ENCODE measurements at places on chromosomes 12 and 14. TPM values are rescaled to one million over a fixed set of nuclear protein-coding genes. Genes with fewer than 3 reads are reported as not detected.
A peak's percentile ranks its signal among the peaks of the same experiment; 100 is the strongest.

- DNase-seq: no peak
Observed at GRCh38 chr14:46279327-46279726, 372.3 kb downstream of the RPL10L start.

DNA sequence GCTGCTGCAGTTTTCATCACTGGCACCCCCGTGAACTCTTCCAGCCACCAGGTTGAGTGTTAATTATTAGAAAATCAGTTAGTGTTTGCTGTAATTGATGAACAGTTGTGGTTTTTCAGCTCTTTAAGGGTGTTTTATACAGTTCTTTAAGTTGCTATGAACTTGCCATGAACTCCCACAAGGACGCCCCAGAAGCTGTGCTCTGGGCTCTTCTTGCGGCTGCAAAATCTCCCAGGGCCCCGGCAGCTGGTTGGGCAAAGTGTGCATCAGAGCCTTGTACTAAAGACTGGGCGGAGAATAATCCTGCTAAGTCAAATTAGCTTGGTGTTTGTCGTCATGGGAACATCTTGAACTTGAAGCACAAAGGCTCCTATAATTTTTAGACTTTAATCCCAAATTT is 82.2 kb downstream of the EML1 start:
- DNase-seq: no peak

DNA sequence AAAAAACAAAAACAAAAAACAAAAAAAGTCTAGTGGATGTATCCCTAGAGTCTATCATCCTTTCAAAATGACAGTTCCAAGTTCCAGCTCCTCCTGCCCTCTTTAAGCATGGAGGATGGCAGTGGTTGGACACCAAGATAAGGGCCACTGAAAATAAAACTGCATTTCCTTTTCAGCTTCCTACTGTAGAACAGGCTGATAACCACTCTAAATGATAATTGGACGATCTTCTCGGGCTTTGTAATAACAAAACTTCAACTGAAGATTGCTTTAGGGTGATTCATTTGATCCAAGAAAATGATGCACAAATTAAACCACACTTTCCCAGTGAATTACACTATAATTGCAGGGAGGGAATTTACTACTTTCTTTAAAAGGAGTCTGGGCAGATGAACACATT is 42.2 kb upstream of the CRACR2A start:
- no peak for DNase-seq

- no peak for DNase-seq
Observed at GRCh38 chr14:92404421-92404820, 81.5 kb downstream of the SLC24A4 start.

GRCh38 chr14:91829511-91829910 is 37.8 kb downstream of the TC2N start:
- no peak for DNase-seq

- DNase-seq: no peak
Observed at GRCh38 chr12:16121953-16122352, 155.5 kb downstream of the SLC15A5 start.

DNA sequence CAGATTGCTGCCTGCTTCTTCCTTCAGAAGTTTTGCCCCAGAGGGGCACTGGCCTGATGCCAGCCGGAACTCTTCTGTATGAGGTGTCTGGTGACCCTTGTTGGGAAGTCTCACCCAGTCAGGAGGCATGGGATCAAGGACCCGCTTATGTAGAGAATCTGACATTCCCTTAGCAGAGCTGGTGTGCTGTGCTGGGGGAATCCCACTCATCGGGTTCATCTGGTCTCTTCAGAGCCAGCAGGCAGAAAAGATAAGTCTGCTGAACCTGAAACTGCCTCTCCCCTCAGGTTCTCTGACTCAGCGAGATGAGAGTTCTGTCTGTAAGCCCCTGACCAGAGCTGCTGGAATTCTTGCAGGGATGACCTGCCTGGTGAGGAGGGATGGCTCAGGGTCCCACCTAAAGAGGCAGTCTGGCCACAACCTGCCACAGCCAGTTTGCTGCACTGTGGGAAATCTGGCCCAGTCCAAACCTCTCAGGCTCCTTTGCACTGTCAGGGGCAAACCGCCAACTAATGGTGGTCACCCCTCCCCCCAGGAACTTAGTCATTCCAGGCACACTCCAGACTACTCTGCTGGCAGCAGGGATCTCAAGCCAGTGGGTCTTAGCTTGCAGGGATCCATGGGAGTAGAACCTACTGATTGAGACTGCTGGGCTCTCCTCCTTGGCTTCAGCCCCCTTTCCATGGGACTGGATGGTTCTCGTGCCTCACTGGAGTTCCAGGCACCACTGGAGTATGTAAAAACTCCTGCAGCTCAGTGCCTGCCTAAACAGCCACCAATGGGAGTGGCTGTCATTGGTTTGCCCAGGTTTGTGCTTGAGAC is 4.1 kb downstream of the CLEC2D start:
- DNase-seq: no peak

GRCh38 chr14:96497586-96497985 is 4.6 kb upstream of the PAPOLA start:
- DNase-seq: no peak

GRCh38 chr12:26251600-26251999 is 56.2 kb downstream of the SSPN start:
- DNase-seq: no peak

GRCh38 chr12:116533343-116534251 is 25.6 kb upstream of the MAP1LC3B2 start:
- peak; percentile 73 for DNase-seq

DNA sequence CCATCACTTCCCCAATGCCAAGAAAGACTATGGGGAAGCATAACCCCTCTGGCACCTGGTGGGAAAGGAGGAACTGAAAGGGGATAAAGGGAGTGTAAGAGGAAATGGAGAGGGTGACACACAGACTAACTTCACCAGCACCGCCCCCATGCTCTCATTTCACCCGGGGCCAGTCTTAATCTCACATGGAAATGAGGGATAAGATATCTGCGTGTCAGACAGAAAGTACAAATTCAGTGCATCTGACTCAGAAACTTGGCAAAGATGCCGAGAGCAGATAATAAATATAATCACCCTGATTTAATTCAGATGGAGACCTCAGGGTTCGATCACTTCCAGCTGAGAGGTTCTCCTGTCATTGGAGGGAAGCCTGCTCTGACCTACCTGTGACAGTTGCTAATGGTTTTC is 191.6 kb downstream of the DUSP6 start:
- DNase-seq: no peak

GRCh38 chr14:75279153-75279762 is 630 bp downstream of the FOS start:
- no peak for DNase-seq

DNA sequence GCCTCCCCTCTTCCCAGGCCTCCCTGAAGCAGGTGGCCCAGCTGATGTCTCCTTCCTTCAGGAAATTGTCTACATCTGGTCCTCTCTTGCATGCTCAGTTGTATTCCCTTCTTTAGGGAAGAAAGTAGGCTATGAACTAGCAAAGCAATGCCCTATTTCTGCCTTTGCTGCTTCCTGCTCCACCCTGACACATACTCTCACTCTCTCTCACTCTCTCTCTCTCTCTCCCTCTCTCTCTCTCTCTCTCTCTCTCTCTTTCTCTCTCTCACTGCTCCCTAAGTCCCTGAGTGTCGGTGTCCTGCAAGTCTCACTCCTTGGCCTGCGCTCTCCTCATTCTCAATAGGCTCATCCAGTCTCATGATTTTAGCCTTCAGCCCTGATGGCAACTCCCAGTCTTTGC is 19.4 kb upstream of the PARP11 start:
- no peak for DNase-seq

GRCh38 chr14:51167587-51168214 is 72.3 kb upstream of the TMX1 start:
- DNase-seq: no peak

GRCh38 chr14:103808403-103809001 is 38.9 kb downstream of the PPP1R13B start:
- DNase-seq: no peak

GRCh38 chr14:96914571-96915128 is 117.5 kb downstream of the VRK1 start:
- no peak for DNase-seq

- no peak for DNase-seq
Observed at GRCh38 chr14:104705340-104706047, 16.1 kb downstream of the INF2 start.

DNA sequence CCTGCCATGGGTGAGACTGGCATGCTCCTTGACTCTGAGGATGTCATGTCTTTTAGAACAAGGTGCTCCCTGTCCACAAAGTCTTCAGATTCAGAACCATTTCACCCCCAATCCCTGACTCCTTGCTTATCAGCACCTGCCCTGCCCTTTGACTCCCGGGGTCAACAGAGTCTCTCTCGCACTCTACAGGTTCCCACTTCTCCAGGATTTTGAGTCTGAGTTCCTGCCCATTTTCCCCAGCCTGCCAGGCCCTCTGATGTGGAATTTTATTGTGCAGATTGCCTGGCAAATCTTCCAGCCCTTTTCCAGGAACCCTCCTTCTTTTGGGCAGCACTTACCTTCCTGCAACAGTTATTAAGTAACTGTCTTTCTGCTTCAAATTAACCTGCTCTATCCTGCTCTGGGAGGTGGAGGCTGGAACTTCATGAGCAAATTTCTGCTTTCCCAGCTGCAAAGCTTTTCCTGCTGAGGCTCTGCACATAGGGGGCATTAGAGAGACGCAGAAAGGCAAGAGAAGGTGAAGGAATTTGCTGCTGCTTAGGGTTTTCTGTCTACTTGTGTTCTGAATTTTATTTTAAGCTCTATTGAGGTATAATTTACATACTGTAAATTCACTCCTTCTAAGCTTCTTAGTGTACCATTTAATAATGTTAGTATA is 259.1 kb downstream of the PCNX1 start:
- peak; percentile 42 for DNase-seq

DNA sequence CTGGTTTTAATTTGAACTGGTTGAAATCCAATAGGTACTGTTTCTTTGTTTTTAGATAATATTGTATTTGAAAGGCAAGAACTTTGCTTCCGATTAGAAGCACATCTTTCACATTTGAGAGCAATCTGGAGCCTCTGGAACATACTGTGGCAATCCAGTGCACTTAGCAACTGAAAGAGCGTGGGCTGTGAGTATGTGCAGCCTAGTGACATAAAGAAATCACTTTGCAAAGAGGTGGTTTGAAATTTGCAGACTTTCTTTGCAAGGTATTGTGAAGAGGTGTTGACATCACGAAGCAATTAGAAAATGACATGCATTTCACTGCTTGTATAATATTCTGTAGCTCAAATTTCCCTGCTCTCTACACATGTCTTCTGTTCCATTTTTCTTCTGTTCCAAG is 23.5 kb upstream of the CFAP54 start:
- DNase-seq: no peak

DNA sequence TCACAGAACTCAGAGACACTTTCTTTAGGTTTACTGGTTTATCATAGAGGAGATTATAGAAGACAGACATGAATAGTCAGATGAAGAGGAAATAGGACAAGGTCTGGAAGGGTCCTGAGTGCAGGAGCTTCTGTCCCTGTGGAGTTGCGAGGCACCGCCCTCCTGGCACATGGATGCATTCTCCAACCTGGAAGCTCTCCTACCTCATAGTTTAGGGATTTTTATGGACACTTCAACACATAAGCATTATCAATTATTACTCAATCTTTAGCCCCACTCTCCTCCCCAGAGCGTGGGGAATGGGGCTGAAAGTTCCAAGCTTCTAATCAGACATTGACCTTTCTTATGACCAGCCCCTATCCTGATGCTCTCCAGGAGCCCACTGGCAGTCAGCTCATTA is 12.6 kb upstream of the KRT7 start:
- no peak for DNase-seq

DNA sequence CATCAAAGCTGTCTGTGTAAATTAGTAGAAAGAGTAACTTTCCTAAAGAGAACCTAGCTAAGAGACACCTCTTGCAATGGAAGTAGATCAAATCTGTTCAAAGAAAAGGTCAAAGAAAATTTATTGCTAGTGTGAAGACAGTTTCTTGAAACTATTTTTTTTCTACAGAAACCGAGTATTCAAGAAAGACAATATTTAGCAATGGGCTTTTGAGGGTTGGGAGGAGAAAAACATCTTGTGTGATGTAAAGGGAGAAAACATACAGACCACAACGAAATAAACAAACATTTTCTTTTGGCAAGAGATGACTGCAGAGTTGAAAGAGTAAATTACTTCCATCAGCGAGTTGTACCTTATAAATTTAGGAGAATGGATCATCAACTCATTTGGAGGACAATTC is 24.4 kb downstream of the NKX2-1 start:
- no peak for DNase-seq

- no peak for DNase-seq
Observed at GRCh38 chr12:117388951-117389446, 27.6 kb upstream of the NOS1 start.

DBX2 gene
- polyA plus RNA-seq: 0.06 TPM

BIN2 gene
- 1.9 TPM for polyA plus RNA-seq

TBX3 gene
- polyA plus RNA-seq: 89.4 TPM

OR4E2 gene
- polyA plus RNA-seq: not detected

JAG2 gene
- 9.6 TPM for polyA plus RNA-seq

SPTB gene
- polyA plus RNA-seq: 13.1 TPM

IAPP gene
- polyA plus RNA-seq: not detected

POTEG gene
- 0.14 TPM for polyA plus RNA-seq

BICDL1 gene
- polyA plus RNA-seq: 39.4 TPM

PCED1B gene
- 4.0 TPM for polyA plus RNA-seq

SNX6 gene
- 116 TPM for polyA plus RNA-seq

Data from left renal cortex interstitium (tissue), 4 donors.